ENCODE measurements at places on chromosomes 4 and X. TPM values are rescaled to one million over a fixed set of nuclear protein-coding genes. Genes with fewer than 3 reads are reported as not detected.

The SFRP2 gene
- 1.6 TPM for total RNA-seq

The TMPRSS11E gene
- total RNA-seq = not detected

The ERAS gene
- total RNA-seq = not detected

The PPP1R2C gene
- total RNA-seq = not detected

The DYNLT3 gene
- 20.7 TPM for total RNA-seq

The RAB9B gene
- 42.9 TPM for total RNA-seq

The FGG gene
- 0.63 TPM for total RNA-seq

The MAGEA4 gene
- total RNA-seq = not detected

The FRMD7 gene
- total RNA-seq = not detected

The ASB12 gene
- total RNA-seq = 0.63 TPM

The ATP2B3 gene
- 11.6 TPM for total RNA-seq

The UGT2B17 gene
- total RNA-seq = not detected

The PAGE1 gene
- not detected for total RNA-seq

The MAGEA11 gene
- total RNA-seq = not detected

The ETNPPL gene
- not detected for total RNA-seq

The MAGEE2 gene
- total RNA-seq = 5.3 TPM

The HMGB3 gene
- total RNA-seq = 36.0 TPM

The WDFY3 gene
- 355 TPM for total RNA-seq

The COX18 gene
- 20.0 TPM for total RNA-seq

The TRAM1L1 gene
- total RNA-seq = 21.6 TPM

All from parietal lobe (tissue), 2 donors.